ENCODE measurements at places on chromosomes 1 and 21.
A peak's percentile ranks its signal among the peaks of the same experiment; 100 is the strongest.

DNA sequence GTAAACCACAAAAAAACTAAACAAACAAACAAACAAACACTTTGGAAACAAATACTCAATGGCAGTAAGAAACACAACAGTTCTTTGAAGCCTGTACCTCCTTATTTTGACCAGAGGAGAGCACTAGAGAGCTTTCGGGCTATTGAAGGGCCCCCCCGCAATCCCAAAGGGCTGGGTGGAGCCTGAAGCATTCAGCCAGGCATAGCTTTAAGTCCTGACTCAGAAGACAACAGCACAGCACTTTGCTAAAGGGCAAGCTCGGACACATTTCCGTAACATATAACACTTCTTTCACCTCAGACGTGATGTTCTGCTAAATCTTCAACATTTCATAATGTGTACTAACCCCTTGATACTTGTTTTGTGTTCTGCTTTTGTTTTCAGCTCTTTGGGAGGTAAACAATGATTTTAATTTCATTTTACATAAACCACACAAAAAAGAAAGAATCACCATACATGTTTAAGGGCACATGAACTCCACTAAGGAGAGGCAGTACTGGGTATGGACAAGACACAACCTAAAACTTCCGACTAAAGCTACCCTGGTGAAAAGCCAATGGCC is 9.7 kb upstream of the SHCBP1L start:
- peak; percentile 83 for DNase-seq

GRCh38 chr1:207938016-207938415 is 27.1 kb upstream of the CD34 start:
- DNase-seq = no peak

- peak; percentile 42 for DNase-seq
Measured at GRCh38 chr1:43300378-43301094, at the start of gene TIE1. TSS of gene TIE1 (plus strand) at chr1:43300982. CDS start at chr1:43301072, 90 bp downstream.

GRCh38 chr21:32593690-32594089 is 8.4 kb upstream of the TCP10L start:
- no peak for DNase-seq

- no peak for DNase-seq
Measured at GRCh38 chr1:244294599-244295224, 157.0 kb downstream of the ADSS2 start.

GRCh38 chr1:242747233-242747632 is 222.7 kb upstream of the PLD5 start:
- no peak for DNase-seq

DNA sequence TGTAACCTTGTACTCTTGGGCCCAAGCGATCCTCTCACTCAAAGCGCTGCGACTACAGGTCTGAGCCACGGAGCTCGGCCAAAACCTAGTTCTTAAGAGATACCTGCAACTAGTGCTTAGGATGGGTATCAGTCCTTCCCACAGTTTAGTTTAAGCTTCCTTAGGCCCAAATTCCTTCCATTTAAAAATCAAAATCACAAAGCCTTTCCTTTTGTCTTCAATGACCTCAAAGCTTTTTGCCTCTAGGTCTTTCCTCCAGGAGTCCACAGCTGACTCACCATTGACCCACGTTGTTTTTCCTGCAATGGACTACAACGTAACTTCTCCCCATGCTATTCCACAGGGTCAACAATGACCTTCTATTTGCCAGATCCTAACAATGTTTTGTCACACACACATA is 64.0 kb downstream of the APP start:
- no peak for DNase-seq

DNA sequence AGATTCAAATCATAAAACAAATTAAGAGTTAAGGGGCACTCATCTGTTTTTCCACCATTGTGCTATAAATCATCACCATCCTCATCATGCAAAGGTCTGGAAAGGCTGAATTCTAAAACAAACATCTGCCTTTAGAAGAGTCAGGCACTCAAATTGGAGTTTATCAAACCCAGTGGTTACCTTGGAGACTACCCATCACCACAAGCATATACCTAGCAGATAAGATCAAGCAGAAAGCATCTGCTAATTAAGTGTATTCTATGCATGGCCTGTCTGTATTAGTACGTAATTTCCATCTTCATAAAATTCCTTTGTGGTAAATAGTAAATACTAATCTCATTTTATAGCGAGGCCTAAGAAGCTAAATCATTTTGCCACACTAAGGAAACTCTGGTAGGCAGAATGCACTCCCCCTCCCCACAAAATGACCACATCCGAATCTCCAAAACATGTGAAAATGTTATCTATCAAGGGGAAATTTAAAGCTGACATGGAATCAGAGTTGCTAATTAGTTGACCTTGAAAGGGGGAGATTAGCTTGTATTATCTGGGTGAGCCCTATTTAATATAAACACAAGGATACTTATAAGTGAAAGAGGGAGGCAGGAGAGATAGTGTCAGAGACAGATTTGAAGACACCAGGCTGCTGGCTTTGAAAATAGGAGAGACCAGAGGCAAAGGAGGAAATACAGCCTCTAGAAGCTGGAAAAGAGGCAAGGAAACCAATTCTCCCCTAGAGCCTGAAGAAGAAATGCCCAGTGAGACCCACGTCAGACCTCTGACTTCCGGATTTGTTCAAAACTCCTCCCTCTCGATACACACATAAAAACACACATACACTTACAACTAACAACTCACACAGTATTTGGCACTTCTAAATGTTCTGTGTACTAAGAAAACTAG is 23.2 kb downstream of the ARID4B start:
- no peak for DNase-seq

DNA sequence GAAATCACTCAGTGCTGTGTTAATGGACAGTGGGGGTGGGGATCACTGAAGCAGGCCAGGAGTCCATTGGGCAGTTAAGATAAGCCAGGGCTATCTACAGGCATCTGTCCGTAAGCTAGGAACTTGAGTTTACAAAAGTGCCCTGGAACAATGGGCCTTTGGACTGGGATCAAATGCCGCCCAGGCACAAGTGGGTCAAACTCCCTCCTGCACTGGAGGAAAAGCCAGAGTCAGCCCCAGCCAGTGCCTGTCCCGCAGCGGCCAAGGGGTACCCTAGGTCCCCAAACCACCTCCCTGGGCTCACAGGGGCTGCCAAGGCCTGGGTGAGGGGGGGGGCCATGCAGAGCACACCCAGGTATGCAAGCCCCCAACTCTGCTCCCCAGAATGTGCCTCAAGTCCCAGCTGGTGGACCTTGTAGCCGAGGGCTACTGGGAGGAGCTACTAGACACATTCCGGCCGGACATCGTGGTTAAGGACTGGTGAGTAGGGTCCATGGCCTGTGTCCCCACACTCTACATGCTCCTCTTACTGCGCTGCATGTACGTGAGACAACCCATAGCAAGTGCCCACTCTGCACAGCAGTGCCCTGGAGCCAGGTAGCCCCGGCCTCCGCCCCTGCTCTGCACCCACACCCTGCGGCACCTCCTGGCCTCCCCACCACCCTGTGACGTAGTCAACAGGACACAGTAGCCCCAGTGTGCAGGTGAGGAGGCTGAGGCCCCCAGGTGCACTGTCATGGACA is 7.7 kb downstream of the FBXO6 start:
- DNase-seq = no peak

- DNase-seq = no peak
Measured at GRCh38 chr1:44460107-44460882, 55.2 kb downstream of the RNF220 start.

DNA sequence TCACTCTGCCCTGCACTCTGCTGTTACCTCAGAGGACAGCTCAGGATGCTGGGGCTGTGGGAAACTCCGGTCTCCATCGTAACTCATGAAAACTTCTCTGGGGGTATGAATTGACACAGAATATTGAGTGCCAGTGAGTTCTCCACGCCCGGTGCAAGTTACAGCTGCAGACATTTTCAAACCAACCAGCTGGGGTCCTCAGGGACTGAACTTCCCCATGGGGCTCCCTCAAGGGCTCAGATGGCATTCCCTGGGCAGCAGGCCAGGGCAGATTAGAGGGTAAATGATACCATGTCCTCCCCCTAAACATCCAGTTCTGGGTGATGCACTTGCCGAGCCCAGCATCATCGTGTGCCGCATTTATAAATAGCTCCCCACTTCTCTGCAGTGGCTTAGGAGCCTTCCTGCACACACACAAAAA is 27.8 kb upstream of the CCSAP start:
- peak; percentile 47 for DNase-seq

GRCh38 chr1:209344156-209344555 is 239.4 kb upstream of the CAMK1G start:
- DNase-seq = no peak

- DNase-seq = no peak
Measured at GRCh38 chr1:93749487-93749886, 67.8 kb upstream of the BCAR3 start.

DNA sequence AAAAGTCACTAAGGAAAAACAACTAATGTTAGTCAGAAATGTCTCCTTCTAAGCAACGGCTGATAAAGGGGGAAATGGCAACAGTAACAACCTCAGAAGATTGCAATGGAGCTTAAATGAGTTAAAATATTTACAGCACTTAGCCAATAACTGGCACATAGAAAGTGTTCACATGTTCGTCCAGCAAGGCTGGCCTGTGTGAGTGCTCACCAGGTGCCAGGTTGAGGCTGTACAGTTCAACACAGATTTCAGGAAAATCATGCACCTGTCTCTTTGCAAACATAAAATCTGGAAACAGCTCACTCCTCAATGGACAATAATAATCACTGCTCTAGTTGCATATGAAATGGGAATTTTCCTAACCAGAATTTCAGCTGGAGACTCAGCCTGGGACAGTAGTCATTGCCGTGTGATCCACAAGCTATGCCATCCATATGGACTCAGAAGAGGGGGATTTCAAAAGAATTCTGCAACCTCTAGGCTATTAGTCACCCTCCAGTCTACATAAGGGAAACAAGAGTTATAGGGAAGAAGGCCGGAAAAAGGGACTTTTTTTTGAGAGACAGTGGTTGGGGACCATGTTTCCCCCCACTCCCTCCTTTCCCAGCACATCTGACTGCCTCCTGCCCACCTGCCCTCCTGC is 68.6 kb downstream of the SYDE2 start:
- DNase-seq = no peak

- no peak for DNase-seq
Measured at GRCh38 chr1:15283526-15283925, 36.5 kb downstream of the FHAD1 start.

DNA sequence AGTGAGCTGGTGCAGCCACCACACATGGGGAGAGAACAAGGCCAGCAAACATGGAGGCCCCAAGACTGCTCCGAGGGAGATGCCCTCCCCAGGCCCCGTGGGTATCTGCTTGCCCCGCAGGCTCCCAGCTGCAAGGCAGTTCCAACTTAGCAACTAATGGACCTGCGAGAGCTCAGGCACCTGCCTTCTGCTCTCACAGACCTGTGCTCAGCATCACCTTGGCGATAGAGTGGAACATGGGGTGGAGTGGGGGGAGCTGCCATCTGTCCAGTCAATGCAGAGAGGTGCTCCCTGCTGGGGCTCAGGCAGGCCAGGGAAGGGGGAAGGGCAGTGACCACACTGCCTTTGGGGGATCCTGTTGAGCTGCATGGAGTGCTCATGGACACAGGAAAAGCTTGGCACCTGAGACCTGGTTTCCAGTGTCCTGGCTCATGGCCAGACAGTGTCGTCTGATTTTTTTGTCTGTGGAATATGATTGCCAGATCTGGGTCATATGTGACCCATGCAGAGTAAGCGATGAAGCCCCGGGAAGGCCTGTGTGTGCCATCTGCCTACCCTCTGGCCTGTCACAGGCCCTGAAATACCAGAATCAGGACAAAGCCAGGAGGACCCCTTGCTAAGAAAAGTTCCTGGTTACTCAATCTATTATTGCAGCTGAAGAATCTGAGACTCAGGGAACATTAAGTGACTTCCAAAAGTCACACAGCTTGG is 39.9 kb upstream of the TENT5C start:
- no peak for DNase-seq

DNA sequence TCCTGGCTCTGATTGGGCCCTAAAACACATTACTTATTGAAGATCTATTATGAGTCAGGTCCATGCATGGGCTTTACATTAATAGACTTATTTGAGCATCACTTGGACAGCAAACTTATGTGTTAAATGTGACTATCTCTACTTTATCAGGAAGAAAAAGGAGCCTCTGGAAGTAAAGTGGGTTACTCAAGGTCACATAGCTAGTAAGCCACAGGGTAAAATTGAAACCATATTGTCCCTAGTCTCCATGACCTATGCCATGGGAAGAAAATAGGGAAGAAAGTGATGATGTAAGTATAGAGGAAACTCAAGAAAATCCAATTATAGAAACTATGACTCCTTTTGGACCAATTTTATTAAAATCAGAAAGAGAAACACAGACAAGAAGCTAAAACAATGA is 555.3 kb downstream of the NUF2 start:
- no peak for DNase-seq

- peak; percentile 86 for DNase-seq
Measured at GRCh38 chr21:20997636-20998455, at the start of gene NCAM2. TSS of gene NCAM2 (plus strand) at chr21:20998409.

DNA sequence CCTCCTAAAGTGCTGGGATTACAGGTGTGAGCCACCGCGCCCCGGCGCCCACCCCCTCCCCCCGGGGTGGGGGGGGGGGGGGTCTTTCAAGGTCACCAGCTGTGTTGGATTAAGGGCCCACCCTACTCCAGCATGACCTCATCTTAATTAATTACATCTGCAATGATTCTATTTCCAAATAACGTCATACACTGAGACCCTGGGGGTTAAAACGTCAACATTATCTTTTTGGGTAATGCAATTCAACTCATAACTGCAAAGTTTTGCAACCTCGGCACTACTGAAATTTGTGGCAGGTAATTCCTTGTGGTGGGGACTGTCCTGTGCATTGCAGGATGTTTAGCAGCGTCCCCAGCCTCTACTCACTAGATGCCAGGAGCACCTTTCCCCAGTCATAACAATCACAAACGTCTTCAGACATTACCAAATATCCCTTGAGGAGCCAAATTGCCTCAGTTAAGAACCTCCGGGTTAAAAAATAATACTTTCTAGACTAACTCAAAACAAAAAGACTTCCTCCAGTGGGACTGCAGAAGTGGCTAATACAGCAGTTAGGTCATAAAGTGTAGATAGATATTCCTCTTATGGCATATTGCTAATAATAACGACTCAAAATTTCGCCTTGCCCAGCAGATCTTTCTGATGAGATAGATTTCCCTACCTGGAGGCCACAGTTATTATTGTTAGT is 233.0 kb upstream of the KAZN start:
- DNase-seq = peak; percentile 45

DNA sequence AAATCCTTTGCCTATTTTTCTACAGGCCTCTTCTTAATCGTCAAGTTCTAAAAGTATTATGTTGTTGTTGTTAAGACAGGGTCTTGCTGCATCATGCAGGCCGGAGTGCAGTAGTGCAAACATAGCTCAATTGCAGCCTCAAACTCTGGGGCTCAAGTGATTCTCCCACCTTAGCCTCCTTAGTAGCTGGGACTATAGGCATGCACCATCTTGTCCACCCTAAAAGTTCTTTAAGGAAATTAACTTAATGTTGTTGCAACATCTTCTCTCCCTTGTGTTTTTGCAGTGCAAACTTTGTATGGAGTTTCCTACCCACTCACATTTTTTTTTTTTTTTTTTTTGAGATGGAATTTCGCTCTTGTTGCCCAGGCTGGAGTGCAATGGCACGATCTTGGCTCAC is 4.1 kb upstream of the VHLL start:
- DNase-seq = no peak

All from right hindlimb (tissue), 1 donor.